ENCODE measurements at places on chromosomes 2 and 18. TPM values are rescaled to one million over a fixed set of nuclear protein-coding genes. Genes with fewer than 3 reads are reported as not detected.

- DNase-seq, result peak; percentile 19
These were observed 207.1 kb downstream of the ACKR3 start for GRCh38 chr2:236776695-236777251.

DNA sequence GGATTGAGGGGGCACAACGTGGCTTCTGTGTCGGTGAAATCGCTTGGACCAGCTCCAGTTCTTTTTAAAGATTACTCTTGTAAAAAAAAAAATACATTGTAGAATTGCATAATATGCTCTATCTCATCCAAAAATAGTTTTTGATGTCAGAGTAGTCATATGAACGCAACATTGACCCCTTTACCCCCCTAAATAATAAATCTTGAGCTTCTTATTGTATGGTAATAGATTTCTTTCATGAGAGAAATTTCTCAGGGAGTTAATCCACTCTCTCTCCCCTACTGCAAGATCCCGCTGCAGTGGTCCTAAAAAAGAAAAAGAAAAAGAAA is 50.2 kb upstream of the PAIP2B start:
- DNase-seq, result no peak

GRCh38 chr18:79911344-79912270 is 39.8 kb downstream of the SLC66A2 start:
- no peak for DNase-seq

GRCh38 chr2:80303006-80303908 is 1.3 kb downstream of the LRRTM1 start:
- DNase-seq, result no peak

- DNase-seq, result no peak
These were observed 671.0 kb upstream of the SOX11 start for GRCh38 chr2:5021136-5021535.

DNA sequence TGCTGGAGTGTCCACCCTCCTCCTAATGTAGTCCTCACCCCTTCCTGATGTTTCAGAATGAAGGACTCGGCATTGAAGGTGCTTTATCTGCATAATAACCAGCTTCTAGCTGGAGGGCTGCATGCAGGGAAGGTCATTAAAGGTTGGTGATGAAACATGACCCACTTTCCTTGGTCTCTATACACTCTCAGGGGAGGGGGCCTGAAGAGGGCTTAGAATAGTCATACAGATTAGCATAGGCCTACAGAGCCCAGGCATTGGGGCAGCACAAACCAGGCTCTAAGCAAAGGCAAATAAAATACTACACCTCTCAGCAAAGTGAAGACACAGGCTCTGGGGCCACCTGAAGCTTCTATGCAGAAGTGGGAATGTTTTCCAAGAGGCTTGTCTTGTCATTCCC is 1.8 kb downstream of the IL36RN start:
- no peak for DNase-seq

GRCh38 chr18:4524096-4524495 is 69.0 kb upstream of the DLGAP1 start:
- peak; percentile 46 for DNase-seq

- peak; percentile 16 for DNase-seq
These were observed 104.5 kb upstream of the NCK2 start for GRCh38 chr2:105640246-105640645.

- DNase-seq, result peak; percentile 10
These were observed 51.5 kb upstream of the CNGA3 start for GRCh38 chr2:98294711-98295110.

- DNase-seq, result no peak
These were observed 88.7 kb downstream of the ASB1 start for GRCh38 chr2:238515377-238515776.

DNA sequence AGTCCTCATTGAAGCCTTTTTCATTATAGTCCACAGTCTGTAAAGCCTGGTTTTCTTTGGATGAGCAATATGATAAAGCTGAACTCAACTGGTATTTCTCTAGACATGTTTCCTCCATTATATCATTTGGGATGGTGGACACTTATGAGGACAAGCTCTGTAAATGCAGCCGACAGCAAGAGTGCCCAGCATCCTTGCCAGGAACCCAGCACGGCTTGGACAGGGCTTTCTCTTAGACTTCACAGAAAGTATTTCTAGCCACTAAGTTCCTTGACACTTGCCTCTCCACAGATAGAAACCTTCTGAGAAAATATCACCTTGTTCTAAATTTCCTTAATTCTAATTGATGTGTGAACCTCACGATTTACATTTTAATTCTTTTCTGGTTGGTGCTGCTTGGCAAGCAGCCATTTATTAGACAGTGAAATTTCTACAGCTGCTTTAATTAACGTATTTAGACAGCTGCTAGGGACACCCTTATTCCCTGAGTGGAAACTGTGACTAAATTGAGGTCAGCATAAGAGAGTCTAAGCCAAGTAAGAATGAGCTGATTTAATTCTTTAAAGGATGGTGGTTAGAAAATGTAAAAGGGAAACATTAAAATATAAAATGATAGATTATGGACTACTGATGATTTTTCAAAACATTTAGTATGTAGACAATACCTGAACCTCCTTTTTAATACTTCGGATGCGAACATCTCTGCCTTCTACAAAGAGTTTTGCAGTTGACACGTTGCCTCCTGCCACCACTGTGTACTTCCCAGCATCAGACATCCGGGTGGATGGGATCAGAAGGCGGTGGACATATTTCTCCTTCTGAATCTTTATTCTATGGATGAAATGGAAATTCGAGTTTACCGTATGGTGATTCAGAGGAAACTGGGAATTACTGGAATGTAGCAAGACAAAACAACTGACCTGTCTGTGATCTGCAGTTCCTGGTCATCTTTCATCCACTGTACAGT is 39.8 kb downstream of the TTN start:
- DNase-seq, result no peak

The RNF125 gene
- 41.4 TPM for total RNA-seq

The MRPL19 gene
- total RNA-seq, result 107 TPM

The TNFAIP6 gene
- 0.95 TPM for total RNA-seq

The CIB4 gene
- total RNA-seq, result not detected

The C2orf80 gene
- total RNA-seq, result 0.45 TPM

The MAP3K19 gene
- not detected for total RNA-seq

The GPR55 gene
- 0.13 TPM for total RNA-seq

Measured in SK-MEL-5 (cell line).